ENCODE measurements at places on chromosomes 11 and 22. TPM values are rescaled to one million over a fixed set of nuclear protein-coding genes. Genes with fewer than 3 reads are reported as not detected.

DNA sequence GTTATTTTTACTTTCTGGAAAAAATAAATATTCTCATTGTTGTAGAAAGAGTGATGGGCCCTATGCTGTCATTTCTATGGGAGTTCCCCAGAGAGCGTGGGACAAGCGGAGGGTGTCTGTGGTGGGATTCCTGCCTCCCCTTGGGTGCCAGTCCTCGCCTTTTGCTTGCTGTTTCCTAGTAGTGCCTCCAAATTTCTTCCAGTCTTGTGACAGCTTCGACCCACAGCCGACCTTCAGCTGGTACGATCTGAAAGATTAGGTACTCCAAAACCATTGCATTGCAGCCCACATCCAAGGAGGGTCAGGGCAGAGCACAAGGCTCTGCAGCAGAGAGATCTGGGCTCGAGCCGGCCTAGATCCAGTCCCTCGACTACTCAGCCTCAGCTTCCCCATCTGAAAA is 58.9 kb upstream of the EMID1 start:
- peaks cover 5% of the 10 kb centered on the region for H3K4me1 ChIP-seq
- peaks cover 16% of the 10 kb centered on the region for H3K36me3 ChIP-seq
- DNase-seq = no peak

DNA sequence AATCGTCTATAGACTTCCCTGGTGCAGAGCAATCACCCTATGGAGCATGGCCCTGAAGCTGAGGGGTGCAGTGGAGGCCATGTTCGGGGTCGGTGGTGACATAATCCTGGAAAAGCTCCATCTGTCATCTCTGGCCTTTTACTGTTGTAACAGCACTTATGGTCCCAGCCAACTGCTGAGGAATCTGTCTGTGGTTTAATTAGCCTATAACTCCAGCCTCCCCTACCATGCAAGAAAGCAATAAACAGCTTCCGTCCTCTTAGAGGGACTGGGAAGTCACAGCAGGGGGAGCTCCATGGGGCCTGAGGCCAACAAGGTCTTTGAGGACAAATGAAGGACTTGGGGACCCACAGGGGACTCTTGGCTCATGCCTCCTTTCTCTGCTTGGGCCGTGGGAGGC is 159.1 kb upstream of the NECTIN1 start:
- H3K27ac ChIP-seq = no peak overlapping the region
- no peak overlapping the region for H3K4me3 ChIP-seq
- H3K27me3 ChIP-seq = peaks cover 16% of the 10 kb centered on the region
- no peak for DNase-seq

SLC29A2 gene
- 35.7 TPM for total RNA-seq

POU2AF2 gene
- total RNA-seq = not detected

SYT13 gene
- total RNA-seq = 6.8 TPM
